ENCODE measurements at places on chromosomes 1 and 21. TPM values are rescaled to one million over a fixed set of nuclear protein-coding genes. Genes with fewer than 3 reads are reported as not detected.

IL22RA1 gene
- 4.0 TPM for polyA plus RNA-seq

S100A2 gene
- 3.9 TPM for polyA plus RNA-seq

LIN28A gene
- 0.15 TPM for polyA plus RNA-seq

MATN1 gene
- 0.23 TPM for polyA plus RNA-seq

SELL gene
- polyA plus RNA-seq, result 2.1 TPM

SHE gene
- polyA plus RNA-seq, result 9.8 TPM

SIM2 gene
- polyA plus RNA-seq, result 26.9 TPM

DDR2 gene
- polyA plus RNA-seq, result 22.2 TPM

AMPD1 gene
- not detected for polyA plus RNA-seq

CHODL gene
- 51.1 TPM for polyA plus RNA-seq

WARS2 gene
- polyA plus RNA-seq, result 27.7 TPM

HTR1D gene
- 0.23 TPM for polyA plus RNA-seq

ASCL5 gene
- 0.15 TPM for polyA plus RNA-seq

MAGOH gene
- polyA plus RNA-seq, result 94.0 TPM

GCSAML gene
- 0.28 TPM for polyA plus RNA-seq

FMOD gene
- polyA plus RNA-seq, result 46.4 TPM

ANKRD35 gene
- 1.9 TPM for polyA plus RNA-seq

PLA2G2C gene
- 0.10 TPM for polyA plus RNA-seq

MYOC gene
- 0.10 TPM for polyA plus RNA-seq

OR2AK2 gene
- polyA plus RNA-seq, result not detected

OR10J1 gene
- 0.03 TPM for polyA plus RNA-seq

KRTAP11-1 gene
- polyA plus RNA-seq, result not detected

SPAG17 gene
- polyA plus RNA-seq, result 15.2 TPM

RHD gene
- polyA plus RNA-seq, result 2.1 TPM

SELP gene
- 4.4 TPM for polyA plus RNA-seq

INSRR gene
- polyA plus RNA-seq, result 1.8 TPM

BTBD8 gene
- 9.0 TPM for polyA plus RNA-seq

SGIP1 gene
- 18.4 TPM for polyA plus RNA-seq

LCE1A gene
- polyA plus RNA-seq, result not detected

MIXL1 gene
- polyA plus RNA-seq, result 0.23 TPM

IFI16 gene
- polyA plus RNA-seq, result 55.4 TPM

PFKL gene
- polyA plus RNA-seq, result 117 TPM

CYP4B1 gene
- 2.2 TPM for polyA plus RNA-seq

INAVA gene
- polyA plus RNA-seq, result 33.8 TPM

RGS13 gene
- not detected for polyA plus RNA-seq

HSF2BP gene
- 3.0 TPM for polyA plus RNA-seq

CCDC185 gene
- polyA plus RNA-seq, result 0.08 TPM

ALX3 gene
- polyA plus RNA-seq, result not detected

FYB2 gene
- polyA plus RNA-seq, result 0.90 TPM

KIF2C gene
- 38.8 TPM for polyA plus RNA-seq

CYP4A11 gene
- 59.8 TPM for polyA plus RNA-seq

UBL4B gene
- polyA plus RNA-seq, result not detected

TMEM167B gene
- 40.9 TPM for polyA plus RNA-seq

KMO gene
- polyA plus RNA-seq, result 27.9 TPM

OR2L13 gene
- polyA plus RNA-seq, result not detected
